ENCODE measurements at places on chromosomes 3 and 15.

DNA sequence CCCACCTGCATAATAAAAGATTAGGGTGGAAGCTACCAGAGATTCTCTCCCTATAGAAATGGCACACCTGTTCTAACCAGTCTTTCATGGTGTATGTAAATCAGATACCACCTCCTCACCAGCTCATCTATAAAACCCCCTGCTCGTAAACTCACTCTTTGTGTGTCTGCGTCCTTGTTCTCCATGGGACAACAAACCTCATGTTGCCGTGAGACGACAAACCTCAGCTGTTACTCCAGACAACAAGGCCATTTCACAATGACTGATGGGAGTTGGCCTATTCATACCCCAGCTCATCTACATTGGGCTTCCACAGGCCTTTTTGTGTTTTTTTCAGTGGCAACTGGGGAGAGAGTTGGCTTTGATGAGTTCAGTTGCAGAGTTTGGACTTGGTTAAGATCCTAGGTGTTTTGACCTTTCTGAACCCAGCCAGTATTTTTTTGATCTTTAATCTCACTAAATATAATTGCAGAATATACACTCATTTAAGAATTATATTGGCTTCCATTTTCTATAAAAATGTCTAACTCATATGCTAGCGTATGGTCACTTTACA is 96.6 kb upstream of the LRIG1 start:
- DNase-seq, result no peak

GRCh38 chr15:26595611-26596010 is 177.3 kb downstream of the GABRB3 start:
- DNase-seq, result no peak

GRCh38 chr3:39019299-39019698 is 32.4 kb downstream of the SCN11A start:
- no peak for DNase-seq

DNA sequence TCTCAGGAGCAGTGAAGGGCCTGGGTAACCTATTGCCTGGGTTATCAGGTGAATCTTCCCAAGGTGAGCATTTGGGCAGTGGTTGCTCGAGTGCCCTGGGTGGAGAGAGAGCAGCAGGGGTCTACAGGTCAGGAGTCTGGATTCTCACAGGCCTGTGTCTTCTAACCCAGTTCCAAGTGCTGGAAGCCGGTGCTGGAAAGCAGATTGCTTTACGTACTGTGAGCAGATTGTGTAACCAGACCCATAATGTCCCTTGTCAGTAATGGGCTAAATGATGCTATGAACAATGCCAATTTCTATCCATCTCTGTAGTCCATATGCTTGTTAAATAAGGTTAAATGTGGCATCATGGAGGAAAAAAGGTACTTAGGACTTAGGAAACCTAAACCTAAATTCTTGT is 106.5 kb downstream of the TPRG1 start:
- DNase-seq, result no peak

DNA sequence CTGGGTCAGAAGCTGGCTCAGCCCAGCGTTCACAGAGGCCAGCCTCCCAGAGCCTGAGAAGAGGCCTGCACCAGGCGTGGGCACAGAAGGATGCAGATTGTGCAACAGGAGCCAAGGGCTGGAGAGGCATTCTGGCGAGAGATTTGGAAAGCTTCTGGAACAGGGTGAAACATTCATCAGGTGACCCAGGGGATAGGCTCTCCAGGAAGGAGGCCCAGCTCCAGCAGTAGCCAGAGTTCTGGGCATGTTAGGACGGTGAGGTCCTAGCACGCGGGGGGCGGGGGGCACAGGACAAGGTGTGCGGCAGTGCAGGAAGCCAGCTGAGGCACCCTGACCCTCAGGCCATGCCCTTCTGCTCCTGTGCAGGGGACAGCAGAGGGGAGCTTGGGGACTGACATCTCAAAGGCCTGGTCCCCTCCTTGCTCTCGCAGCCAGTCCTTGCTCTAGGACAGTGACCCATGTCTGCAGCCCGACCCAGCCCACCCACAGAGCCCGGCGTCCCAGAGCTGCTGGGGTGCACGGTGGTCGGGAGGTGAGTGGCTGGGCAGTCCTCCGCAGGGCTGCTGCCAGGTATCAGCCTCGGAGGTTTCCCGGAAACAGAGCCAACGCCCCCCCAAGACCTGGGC is 111.7 kb upstream of the KLF13 start:
- peak; percentile 76 for DNase-seq

GRCh38 chr3:69058180-69058946 is 6.2 kb upstream of the TMF1 start:
- DNase-seq, result no peak

DNA sequence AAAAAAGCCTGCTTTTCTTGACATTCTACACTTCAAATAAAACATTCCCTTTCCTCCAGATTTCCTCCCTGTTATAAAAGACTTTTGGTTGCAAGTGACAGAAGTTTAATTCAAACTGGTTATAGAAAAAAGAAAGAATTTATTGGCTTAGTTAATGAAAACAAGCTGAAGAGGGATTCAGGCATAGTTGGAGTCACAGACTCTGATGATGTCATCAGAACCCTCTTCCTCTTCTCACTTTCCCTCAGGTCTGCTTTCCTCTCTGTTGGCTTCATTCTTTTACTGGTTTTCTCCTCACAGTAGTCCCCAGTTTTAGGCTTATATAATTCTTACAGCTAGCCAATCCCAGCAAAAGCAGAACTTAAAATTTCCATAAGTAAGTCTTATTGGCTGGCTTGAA is 32.0 kb upstream of the MBNL1 start:
- DNase-seq, result no peak
